ENCODE measurements at places on chromosomes 3 and 15. TPM values are rescaled to one million over a fixed set of nuclear protein-coding genes. Genes with fewer than 3 reads are reported as not detected.

DNA sequence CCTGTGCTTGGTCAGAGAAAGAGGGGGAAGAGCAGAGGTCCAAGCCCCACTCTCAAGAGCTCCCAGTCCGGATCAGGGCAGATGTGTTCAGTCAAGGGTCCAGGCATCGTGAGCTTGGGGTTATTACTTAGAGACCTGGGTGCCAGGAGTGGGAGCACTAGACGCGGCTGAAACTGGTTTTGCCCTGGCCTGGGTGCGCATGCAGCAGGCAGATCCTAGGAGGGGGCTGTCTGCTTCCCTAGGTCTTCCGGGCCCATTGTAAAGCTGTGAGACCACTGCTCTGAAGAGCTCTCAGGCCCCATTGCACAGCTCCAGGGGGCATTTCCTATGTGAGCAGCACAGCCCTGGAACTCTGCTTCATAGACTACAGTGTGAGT, 204.9 kb upstream of the LINGO1 start:
- no peak overlapping the region for H3K27ac ChIP-seq
- no peak for DNase-seq
- H3K36me3 ChIP-seq: no peaks in the 10 kb centered on the region
- peaks cover 12% of the 10 kb centered on the region for H3K4me1 ChIP-seq
- no peaks in the 10 kb centered on the region for H3K27me3 ChIP-seq

The CHL1 gene
- total RNA-seq: 0.27 TPM

The CLDND1 gene
- 78.5 TPM for total RNA-seq

DNA sequence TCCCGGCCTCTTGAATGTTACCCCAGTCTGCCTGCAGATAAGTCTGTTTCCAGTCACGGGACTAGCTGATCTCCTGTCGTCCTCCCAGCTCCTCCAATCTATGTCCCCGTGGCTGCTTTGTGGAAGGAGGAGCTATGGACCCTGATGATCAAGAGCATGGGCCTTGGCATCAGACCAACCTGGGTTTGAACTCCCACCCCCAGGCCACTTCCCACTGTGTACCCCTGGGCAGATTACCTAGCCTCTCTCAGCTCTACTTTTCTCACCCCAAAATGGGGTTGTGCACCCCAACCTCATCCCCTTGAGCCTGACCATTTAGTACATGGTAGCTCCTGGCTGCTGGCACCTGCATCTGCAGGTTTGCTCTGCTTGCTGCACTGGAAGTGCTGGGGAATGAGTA, 55.8 kb downstream of the GASK1A start:
- H3K4me3 ChIP-seq: no peak overlapping the region
- H3K27me3 ChIP-seq: no peaks in the 10 kb centered on the region
- H3K27ac ChIP-seq: no peak overlapping the region
- no peaks in the 10 kb centered on the region for H3K36me3 ChIP-seq
- H3K4me1 ChIP-seq: no peaks in the 10 kb centered on the region

The PPCDC gene
- total RNA-seq: 25.7 TPM

GRCh38 chr3:85631070-85631469, 672.3 kb downstream of the CADM2 start:
- H3K36me3 ChIP-seq: no peaks in the 10 kb centered on the region
- DNase-seq: no peak
- no peak overlapping the region for H3K4me3 ChIP-seq
- peaks cover 15% of the 10 kb centered on the region for H3K4me1 ChIP-seq
- no peaks in the 10 kb centered on the region for H3K27me3 ChIP-seq
- H3K27ac ChIP-seq: no peak overlapping the region

- DNase-seq: no peak
- H3K36me3 ChIP-seq: peaks cover 6% of the 10 kb centered on the region
- H3K27ac ChIP-seq: no peak overlapping the region
- H3K27me3 ChIP-seq: peaks cover 5% of the 10 kb centered on the region
- no peaks in the 10 kb centered on the region for H3K4me1 ChIP-seq
- no peak overlapping the region for H3K4me3 ChIP-seq
Observed at GRCh38 chr3:8442993-8443650, 58.5 kb upstream of the LMCD1 start.

- H3K27me3 ChIP-seq: no peaks in the 10 kb centered on the region
- peaks cover 22% of the 10 kb centered on the region for H3K4me1 ChIP-seq
- H3K27ac ChIP-seq: no peak overlapping the region
- H3K36me3 ChIP-seq: no peaks in the 10 kb centered on the region
Observed at GRCh38 chr3:183008303-183008702, 28.0 kb upstream of the DCUN1D1 start.

DNA sequence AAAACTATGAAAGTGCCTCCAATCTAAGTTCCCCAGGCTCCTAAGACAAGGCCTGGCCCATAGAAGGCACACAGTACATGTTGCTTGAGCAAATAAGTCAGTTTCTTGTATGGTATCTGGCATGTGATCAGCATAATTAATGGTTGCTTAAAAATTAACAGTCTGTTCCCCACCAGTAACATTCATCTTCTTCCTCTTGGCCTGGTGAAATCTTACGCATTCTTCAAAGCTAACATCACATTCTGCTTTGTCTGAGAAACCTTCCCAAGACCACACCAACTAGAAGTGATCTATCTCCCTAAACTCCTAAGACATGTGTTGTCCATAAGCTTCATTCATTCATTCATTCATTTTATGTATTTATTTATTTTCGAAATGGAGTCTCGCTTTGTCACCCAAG, 48.1 kb downstream of the LIPC start:
- H3K27me3 ChIP-seq: no peaks in the 10 kb centered on the region
- H3K36me3 ChIP-seq: no peaks in the 10 kb centered on the region
- no peak overlapping the region for H3K27ac ChIP-seq

The OXTR gene
- 3.6 TPM for total RNA-seq

DNA sequence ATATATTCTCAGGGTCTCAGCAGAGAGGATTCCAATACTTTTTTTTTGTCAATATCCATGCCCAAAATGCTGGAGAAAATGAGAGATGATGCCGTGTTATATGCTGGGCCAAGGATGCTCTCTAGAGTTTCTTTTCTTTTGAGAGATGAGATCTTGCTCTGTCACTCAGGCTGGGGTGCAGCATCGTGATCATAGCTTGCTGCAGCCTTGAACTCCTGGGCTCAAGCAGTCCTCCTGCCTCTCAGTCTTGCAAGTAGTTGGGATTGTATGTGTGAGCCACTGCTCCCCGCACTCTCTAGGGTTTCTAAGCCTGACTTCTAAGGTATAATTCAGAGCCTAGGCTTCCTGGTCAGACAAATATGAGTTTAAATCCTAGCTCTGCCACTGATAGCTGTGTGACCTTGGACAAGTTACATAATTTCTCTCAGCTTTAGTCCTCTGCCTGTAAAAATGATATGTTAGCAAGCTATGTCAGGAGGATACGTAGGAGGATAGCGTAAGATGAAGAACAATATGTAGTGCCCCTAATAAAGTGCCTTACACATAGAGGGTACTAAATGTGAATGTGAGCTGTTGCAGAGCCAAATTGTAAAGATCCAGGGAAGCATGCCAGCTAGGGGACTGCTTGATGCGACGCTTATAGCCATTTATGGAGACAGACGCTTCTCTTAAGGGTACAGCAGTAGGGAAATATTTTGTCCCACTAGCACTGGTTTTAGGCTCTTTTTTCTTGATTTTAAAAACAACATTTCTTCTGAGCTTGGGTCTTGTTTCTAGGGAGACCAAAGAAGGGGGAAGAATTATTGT, 7.4 kb downstream of the STARD9 start:
- no peak for DNase-seq
- H3K27me3 ChIP-seq: peaks cover 56% of the 10 kb centered on the region
- H3K4me1 ChIP-seq: peaks cover 33% of the 10 kb centered on the region
- peak overlapping the region; percentile 54 for H3K27ac ChIP-seq
- H3K36me3 ChIP-seq: no peaks in the 10 kb centered on the region

DNA sequence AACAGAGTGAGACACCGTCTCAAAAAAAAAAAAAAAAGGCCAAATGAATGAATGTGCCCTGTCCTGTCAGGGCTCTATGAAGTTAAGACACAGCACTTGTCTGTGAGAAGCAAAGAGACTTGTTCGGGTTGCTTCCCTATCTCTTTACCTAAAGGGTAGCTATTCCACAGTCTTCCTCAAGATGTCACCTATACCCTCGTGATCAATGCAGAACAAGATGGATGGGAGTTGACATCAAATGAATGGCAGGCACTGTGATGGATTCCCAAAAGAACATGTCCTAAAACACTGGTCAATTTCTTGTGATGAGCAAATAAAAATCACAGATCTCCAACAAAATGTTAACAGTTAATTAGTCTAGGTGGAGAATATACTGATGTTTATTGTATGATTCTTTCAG, 9.5 kb downstream of the TADA3 start:
- H3K4me1 ChIP-seq: no peaks in the 10 kb centered on the region
- peaks cover 57% of the 10 kb centered on the region for H3K36me3 ChIP-seq
- no peak overlapping the region for H3K4me3 ChIP-seq
- no peak overlapping the region for H3K27ac ChIP-seq
- peaks cover 4% of the 10 kb centered on the region for H3K27me3 ChIP-seq

The NR1I2 gene
- 2.8 TPM for total RNA-seq

DNA sequence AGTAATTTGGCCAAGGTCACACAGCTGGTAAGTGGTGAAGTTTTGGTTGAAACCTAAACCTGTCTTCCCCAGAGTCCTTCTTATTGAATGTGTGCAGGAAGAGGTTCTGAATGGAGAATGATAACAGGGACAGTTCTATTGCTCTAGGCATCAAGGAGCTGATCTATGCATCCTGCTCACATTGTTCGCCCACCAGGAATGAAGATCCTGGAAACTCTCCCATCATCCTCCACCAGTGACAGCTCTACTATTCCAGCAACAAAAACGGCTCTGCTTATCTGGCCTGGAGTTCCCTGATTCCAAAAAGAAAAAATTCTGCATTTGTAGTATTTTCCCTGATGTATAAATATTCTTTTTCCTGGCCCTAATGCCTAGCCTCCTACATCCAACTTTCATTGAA, 16.4 kb upstream of the TNFAIP8L3 start:
- no peaks in the 10 kb centered on the region for H3K27me3 ChIP-seq
- peaks cover 15% of the 10 kb centered on the region for H3K4me1 ChIP-seq
- no peak for DNase-seq
- H3K36me3 ChIP-seq: no peaks in the 10 kb centered on the region

The COL7A1 gene
- 16.1 TPM for total RNA-seq

GRCh38 chr15:84917452-84917851, 33.0 kb downstream of the SLC28A1 start:
- H3K27ac ChIP-seq: no peak overlapping the region
- no peaks in the 10 kb centered on the region for H3K27me3 ChIP-seq
- H3K4me1 ChIP-seq: peaks cover 2% of the 10 kb centered on the region

- H3K36me3 ChIP-seq: peaks cover 45% of the 10 kb centered on the region
- no peak overlapping the region for H3K4me3 ChIP-seq
- peak overlapping the region; percentile 82 for H3K27ac ChIP-seq
Observed at GRCh38 chr3:184334470-184335158, 2.8 kb upstream of the FAM131A start.

GRCh38 chr15:67957435-67958132, 96.5 kb upstream of the PIAS1 start:
- no peak overlapping the region for H3K4me3 ChIP-seq
- H3K27me3 ChIP-seq: peaks cover 2% of the 10 kb centered on the region
- no peak for DNase-seq
- no peaks in the 10 kb centered on the region for H3K36me3 ChIP-seq
- peaks cover 21% of the 10 kb centered on the region for H3K4me1 ChIP-seq

The GOLGA6L25 gene
- not detected for total RNA-seq

GRCh38 chr3:151974067-151974466, 100.6 kb downstream of the SUCNR1 start:
- H3K4me1 ChIP-seq: peaks cover 15% of the 10 kb centered on the region
- no peak for DNase-seq
- H3K27me3 ChIP-seq: no peaks in the 10 kb centered on the region
- no peak overlapping the region for H3K27ac ChIP-seq

The WDR93 gene
- not detected for total RNA-seq

The UBA7 gene
- 1.9 TPM for total RNA-seq

DNA sequence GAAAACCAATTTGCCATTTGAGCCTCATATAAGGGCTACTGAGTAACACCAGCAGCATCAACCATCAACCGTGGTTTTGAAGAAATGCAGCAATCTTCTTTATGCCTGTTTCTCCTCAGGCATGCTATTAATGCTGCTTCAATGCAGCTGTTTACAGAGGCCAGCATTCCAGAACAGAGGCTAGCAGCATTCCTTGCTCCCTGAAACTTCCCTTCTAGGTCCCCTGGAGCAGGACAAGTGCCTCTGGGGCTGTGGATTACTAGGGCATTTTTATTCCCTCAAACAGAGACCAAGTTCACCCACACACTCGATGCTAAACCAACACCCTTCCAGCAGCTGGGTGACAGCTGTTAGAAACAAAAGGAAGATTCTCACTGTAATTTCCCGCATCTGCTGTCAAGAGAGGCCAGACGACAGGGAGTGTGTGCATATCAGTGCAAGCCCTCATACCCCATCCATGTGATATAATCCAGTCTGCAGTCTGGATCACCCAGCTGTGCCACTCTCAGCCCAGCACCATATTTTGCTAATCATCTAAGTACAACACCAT, 57.5 kb downstream of the HOMER2 start:
- no peaks in the 10 kb centered on the region for H3K27me3 ChIP-seq
- H3K4me1 ChIP-seq: peaks cover 10% of the 10 kb centered on the region
- peak overlapping the region; percentile 8 for H3K27ac ChIP-seq
- H3K36me3 ChIP-seq: no peaks in the 10 kb centered on the region
- no peak overlapping the region for H3K4me3 ChIP-seq

DNA sequence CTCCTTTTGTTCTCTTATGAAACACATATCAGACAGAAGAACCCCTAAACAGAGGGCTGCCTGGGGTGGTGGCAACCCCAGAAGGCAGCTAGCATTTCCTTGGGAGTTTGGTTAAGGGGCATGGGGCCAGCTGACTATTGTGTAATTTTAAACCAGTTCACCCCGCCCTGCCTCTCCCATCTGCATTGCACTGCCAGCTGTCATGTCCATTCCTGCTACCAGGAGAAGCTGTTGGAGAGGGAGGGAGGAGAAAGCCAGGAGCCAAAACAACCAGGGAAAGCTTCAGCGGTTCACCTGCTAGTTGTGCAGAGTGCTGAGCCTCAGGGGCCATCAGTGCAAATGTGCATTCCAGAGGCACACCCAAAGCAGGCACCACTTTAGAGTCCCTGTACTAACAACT, 47.6 kb upstream of the ATP1B3 start:
- no peak for DNase-seq
- peaks cover 3% of the 10 kb centered on the region for H3K27me3 ChIP-seq
- H3K4me1 ChIP-seq: peaks cover 26% of the 10 kb centered on the region
- no peaks in the 10 kb centered on the region for H3K36me3 ChIP-seq
- H3K27ac ChIP-seq: no peak overlapping the region

- H3K27me3 ChIP-seq: no peaks in the 10 kb centered on the region
- no peak overlapping the region for H3K4me3 ChIP-seq
- no peak for DNase-seq
Observed at GRCh38 chr3:17431004-17431403, 311.4 kb downstream of the TBC1D5 start.

- H3K4me1 ChIP-seq: peaks cover 27% of the 10 kb centered on the region
- H3K36me3 ChIP-seq: no peaks in the 10 kb centered on the region
- no peak overlapping the region for H3K27ac ChIP-seq
- no peaks in the 10 kb centered on the region for H3K27me3 ChIP-seq
- DNase-seq: no peak
Observed at GRCh38 chr3:78858910-78859309, 908.9 kb downstream of the ROBO1 start.

DNA sequence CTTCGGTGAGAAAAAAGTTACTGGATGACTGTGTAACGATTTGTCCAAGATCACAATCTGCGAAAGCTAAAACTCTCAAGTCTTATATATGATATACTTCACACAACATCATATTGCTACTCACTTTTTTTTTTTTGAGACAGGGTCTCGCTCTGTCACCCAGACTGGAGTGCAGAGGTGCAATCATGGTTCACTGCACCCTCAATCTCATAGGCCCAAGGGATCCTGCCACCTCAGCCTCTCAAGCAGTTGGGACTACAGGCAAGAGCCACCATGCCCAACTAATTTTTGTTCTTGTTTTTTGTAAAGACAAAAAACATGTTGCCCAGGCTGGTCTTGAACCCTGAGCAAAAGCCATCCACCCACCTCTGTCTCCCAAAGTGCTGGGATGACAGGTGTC, 5.4 kb upstream of the ATP13A4 start:
- H3K27ac ChIP-seq: no peak overlapping the region
- H3K36me3 ChIP-seq: no peaks in the 10 kb centered on the region
- no peak for DNase-seq
- peaks cover under 1% of the 10 kb centered on the region for H3K4me1 ChIP-seq
- H3K4me3 ChIP-seq: no peak overlapping the region

Data from WTC11 (cell line).